ENCODE measurements at places on chromosomes 5 and 9. TPM values are rescaled to one million over a fixed set of nuclear protein-coding genes. Genes with fewer than 3 reads are reported as not detected.

GGTA1 gene
- polyA plus RNA-seq = 2.5 TPM

EIF4E1B gene
- not detected for polyA plus RNA-seq

GRCh38 chr5:127074466-127074865, 1.2 kb upstream of the C5orf63 start:
- H3K27ac ChIP-seq = no peak overlapping the region
- H3K4me1 ChIP-seq = no peaks in the 10 kb centered on the region
- DNase-seq = no peak
- H3K36me3 ChIP-seq = peaks cover under 1% of the 10 kb centered on the region

GRCh38 chr5:89064736-89065135, 181.8 kb upstream of the MEF2C start:
- H3K27ac ChIP-seq = no peak overlapping the region
- H3K4me3 ChIP-seq = no peak overlapping the region
- H3K36me3 ChIP-seq = no peaks in the 10 kb centered on the region
- no peak for DNase-seq
- no peaks in the 10 kb centered on the region for H3K4me1 ChIP-seq
- H3K27me3 ChIP-seq = no peaks in the 10 kb centered on the region

- no peak for DNase-seq
- H3K27me3 ChIP-seq = no peaks in the 10 kb centered on the region
- no peaks in the 10 kb centered on the region for H3K4me1 ChIP-seq
- no peaks in the 10 kb centered on the region for H3K36me3 ChIP-seq
- H3K27ac ChIP-seq = no peak overlapping the region
- H3K4me3 ChIP-seq = no peak overlapping the region
Measured at GRCh38 chr5:29005386-29005785, 1967.0 kb upstream of the CDH9 start.

GRCh38 chr5:3428334-3428733, 167.3 kb upstream of the IRX1 start:
- no peaks in the 10 kb centered on the region for H3K27me3 ChIP-seq
- DNase-seq = no peak
- no peaks in the 10 kb centered on the region for H3K4me1 ChIP-seq
- no peak overlapping the region for H3K27ac ChIP-seq

GRCh38 chr9:125784286-125785049, 37.3 kb downstream of the PBX3 start:
- no peaks in the 10 kb centered on the region for H3K4me1 ChIP-seq
- no peaks in the 10 kb centered on the region for H3K27me3 ChIP-seq
- H3K36me3 ChIP-seq = no peaks in the 10 kb centered on the region
- DNase-seq = no peak
- H3K27ac ChIP-seq = peak overlapping the region; percentile 12
- no peak overlapping the region for H3K4me3 ChIP-seq

LIX1 gene
- polyA plus RNA-seq = not detected

- H3K4me1 ChIP-seq = peaks cover 17% of the 10 kb centered on the region
- H3K36me3 ChIP-seq = no peaks in the 10 kb centered on the region
- peak overlapping the region; percentile 98 for H3K27ac ChIP-seq
- H3K4me3 ChIP-seq = peak overlapping the region; percentile 55
- H3K27me3 ChIP-seq = no peaks in the 10 kb centered on the region
Measured at GRCh38 chr9:6680797-6681146, 35.2 kb upstream of the GLDC start.

DNA sequence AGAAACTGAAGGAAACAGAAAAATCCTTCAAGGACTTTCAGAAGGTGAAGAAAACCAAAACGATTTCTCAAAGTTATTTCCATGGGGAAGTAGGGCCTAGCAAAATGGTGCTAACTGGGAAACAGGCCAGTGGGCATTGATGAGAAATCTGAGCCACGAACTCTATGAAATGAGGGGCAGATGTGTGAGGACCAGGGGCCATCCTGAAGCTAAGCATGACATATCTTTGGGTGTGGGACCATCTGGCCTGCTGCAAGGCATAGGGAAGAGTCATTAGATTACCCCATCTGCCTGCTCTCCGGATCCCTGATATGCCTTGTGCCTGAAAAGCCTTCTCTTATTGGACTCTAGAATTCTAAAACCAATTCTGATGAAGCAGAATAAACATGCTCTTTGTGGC, 143.8 kb downstream of the PALM2AKAP2 start:
- H3K4me3 ChIP-seq = no peak overlapping the region
- no peaks in the 10 kb centered on the region for H3K36me3 ChIP-seq
- H3K27me3 ChIP-seq = no peaks in the 10 kb centered on the region
- H3K27ac ChIP-seq = no peak overlapping the region
- no peak for DNase-seq
- peaks cover 13% of the 10 kb centered on the region for H3K4me1 ChIP-seq

GRCh38 chr5:124582561-124582840, 163.9 kb downstream of the ZNF608 start:
- H3K27ac ChIP-seq = no peak overlapping the region
- no peak for DNase-seq
- no peaks in the 10 kb centered on the region for H3K4me1 ChIP-seq
- no peaks in the 10 kb centered on the region for H3K27me3 ChIP-seq
- no peak overlapping the region for H3K4me3 ChIP-seq
- no peaks in the 10 kb centered on the region for H3K36me3 ChIP-seq

DNA sequence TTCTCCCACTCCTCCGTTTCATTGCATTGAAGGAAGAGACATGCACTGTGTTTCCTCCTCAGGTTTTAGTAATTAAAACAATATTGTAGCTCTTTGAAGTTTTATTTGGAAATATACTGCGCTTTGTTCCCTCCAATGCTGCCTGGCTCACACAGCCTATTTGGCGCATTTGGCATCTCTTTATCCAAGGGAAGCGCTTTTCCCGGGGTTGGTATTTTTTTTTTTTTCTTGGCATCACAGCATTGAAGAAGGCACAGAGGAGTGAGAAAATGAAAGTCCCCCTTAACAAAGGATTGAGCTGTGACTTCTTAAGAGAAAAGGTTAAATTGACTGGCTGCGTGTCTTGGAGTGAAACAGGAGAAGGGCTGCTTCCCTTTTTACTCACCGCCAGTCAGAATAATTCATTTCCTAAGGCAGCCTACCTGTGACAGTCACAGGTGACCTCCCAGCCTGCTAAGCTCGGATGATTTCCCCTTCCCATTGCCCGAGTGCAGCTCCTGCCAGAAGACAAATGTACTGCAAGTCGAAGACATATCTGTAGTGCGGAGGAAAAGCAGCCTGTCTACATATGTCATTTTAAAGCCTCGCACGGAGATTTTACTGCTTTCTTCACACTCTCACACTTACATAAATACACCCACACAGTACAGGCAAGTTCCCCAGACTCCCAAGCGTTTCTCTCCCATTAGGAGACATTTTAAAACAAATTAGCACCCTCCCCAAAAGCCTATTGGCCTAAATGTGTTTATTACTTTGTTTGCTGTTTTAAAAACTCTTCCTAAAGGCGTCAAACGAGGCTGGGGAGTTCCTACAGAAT, 665.5 kb upstream of the ZNF608 start:
- no peaks in the 10 kb centered on the region for H3K36me3 ChIP-seq
- no peak overlapping the region for H3K27ac ChIP-seq
- H3K4me3 ChIP-seq = no peak overlapping the region
- H3K27me3 ChIP-seq = no peaks in the 10 kb centered on the region
- DNase-seq = no peak

GARNL3 gene
- 5.9 TPM for polyA plus RNA-seq

PCYOX1L gene
- polyA plus RNA-seq = 1.2 TPM

GRCh38 chr5:39561421-39561820, 136.6 kb upstream of the DAB2 start:
- H3K4me1 ChIP-seq = no peaks in the 10 kb centered on the region
- H3K4me3 ChIP-seq = no peak overlapping the region
- no peak overlapping the region for H3K27ac ChIP-seq
- no peaks in the 10 kb centered on the region for H3K27me3 ChIP-seq

DNA sequence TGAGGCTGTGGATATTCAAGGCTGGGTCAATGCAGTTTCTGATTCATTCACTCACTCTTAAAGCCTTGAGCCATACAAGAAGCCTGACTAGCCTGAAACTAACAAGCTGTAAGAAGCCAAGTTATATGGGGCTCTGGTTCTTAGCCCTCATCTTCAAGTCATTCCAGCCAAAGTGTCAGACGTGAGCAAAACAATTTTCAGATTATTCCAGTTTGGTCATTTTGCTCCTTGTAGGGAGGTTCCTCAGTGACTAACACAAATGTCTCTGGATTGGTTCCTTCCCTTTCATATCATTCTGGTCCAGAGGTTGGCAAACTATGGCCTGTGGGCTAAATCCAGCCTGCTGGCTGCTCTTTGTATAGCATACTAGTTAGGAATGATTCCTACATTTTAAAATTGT, 12.5 kb upstream of the SHOC1 start:
- no peaks in the 10 kb centered on the region for H3K4me1 ChIP-seq
- H3K36me3 ChIP-seq = no peaks in the 10 kb centered on the region
- no peak overlapping the region for H3K27ac ChIP-seq

HINT2 gene
- 176 TPM for polyA plus RNA-seq

GMCL2 gene
- polyA plus RNA-seq = not detected

GRCh38 chr5:136032564-136032963, 3.8 kb downstream of the TGFBI start:
- no peaks in the 10 kb centered on the region for H3K27me3 ChIP-seq
- no peaks in the 10 kb centered on the region for H3K4me1 ChIP-seq
- H3K4me3 ChIP-seq = no peak overlapping the region
- no peak for DNase-seq

ZNF483 gene
- polyA plus RNA-seq = 0.03 TPM

DNA sequence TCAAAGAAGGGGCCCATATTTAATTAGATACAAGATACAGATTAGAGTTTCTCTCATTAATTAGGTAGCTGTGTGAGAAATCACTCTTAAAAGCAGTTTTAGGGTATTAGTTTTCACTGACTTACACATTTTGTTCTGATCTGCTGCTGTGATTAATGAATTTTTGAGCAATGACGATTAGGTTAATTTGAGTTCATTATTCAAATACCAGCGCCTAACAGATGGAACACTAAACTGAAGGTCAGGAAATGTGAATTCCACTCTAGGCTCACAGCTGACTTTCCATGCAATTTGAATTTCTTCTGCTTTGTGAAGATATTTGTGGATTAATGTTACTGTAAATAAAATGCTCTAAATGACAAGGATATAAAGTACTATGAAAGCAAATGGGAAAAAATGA, 380.6 kb downstream of the ADGRV1 start:
- H3K4me3 ChIP-seq = no peak overlapping the region
- no peaks in the 10 kb centered on the region for H3K4me1 ChIP-seq
- no peaks in the 10 kb centered on the region for H3K27me3 ChIP-seq

- H3K4me1 ChIP-seq = no peaks in the 10 kb centered on the region
- no peaks in the 10 kb centered on the region for H3K36me3 ChIP-seq
- no peak overlapping the region for H3K27ac ChIP-seq
- H3K27me3 ChIP-seq = no peaks in the 10 kb centered on the region
Measured at GRCh38 chr5:135141303-135142268, 107.6 kb upstream of the PITX1 start.

- H3K4me3 ChIP-seq = no peak within 1 kb of the TSS
- H3K27me3 ChIP-seq = no peaks in the 10 kb centered on the region
- no peaks in the 10 kb centered on the region for H3K36me3 ChIP-seq
- DNase-seq = no peak
- H3K27ac ChIP-seq = no peak within 1 kb of the TSS
Measured at GRCh38 chr9:92482329-92482728, at the start of gene ASPN. Gene ASPN, minus strand, starts transcription at chr9:92482506.

- H3K36me3 ChIP-seq = no peaks in the 10 kb centered on the region
- H3K27ac ChIP-seq = no peak overlapping the region
- no peaks in the 10 kb centered on the region for H3K4me1 ChIP-seq
Measured at GRCh38 chr9:90795084-90795483, 6.5 kb upstream of the SYK start.

DNA sequence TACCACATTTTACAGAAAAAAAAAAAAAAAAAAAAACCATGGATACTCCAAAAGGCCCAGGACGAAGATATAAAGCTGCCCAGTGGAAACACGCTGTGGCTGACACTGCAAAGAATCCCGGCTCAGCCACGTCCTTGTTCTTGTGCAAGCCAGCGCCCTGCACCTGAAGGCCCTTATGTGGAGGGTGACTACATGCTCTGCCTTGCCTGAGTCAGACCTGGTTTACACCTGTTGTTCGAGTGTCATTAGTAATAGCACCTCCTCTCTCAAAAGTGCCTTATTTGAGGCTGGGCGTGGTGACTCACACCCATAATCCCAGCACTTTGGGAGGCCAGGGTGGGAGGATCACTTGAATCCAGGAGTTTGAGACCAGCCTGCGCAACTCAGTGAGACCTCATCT, 54.3 kb upstream of the ZSWIM6 start:
- no peak for DNase-seq
- H3K27me3 ChIP-seq = no peaks in the 10 kb centered on the region
- H3K36me3 ChIP-seq = no peaks in the 10 kb centered on the region
- no peaks in the 10 kb centered on the region for H3K4me1 ChIP-seq
- no peak overlapping the region for H3K4me3 ChIP-seq
- peak overlapping the region; percentile 33 for H3K27ac ChIP-seq

DNA sequence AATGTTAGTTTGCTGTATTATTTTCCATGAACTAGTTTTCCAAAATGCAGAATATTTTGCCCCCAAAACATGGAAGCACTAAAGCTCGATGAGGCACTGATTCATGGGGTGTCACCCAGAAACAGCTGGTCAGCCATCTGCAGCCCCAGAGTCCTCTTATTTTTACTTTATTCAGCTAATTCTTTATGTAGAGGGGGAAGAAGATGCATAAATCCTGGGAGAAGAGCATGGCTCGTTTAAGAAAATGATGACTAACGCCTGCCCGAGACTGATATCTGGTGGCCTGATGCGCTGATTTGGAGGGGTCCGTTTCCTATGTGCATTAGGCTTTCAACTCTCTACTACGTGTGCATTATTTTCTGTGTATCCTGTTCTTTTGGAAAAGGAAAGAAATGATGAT, 390.3 kb upstream of the MEF2C start:
- no peak for DNase-seq
- no peak overlapping the region for H3K27ac ChIP-seq
- H3K36me3 ChIP-seq = no peaks in the 10 kb centered on the region
- H3K4me3 ChIP-seq = no peak overlapping the region

DNA sequence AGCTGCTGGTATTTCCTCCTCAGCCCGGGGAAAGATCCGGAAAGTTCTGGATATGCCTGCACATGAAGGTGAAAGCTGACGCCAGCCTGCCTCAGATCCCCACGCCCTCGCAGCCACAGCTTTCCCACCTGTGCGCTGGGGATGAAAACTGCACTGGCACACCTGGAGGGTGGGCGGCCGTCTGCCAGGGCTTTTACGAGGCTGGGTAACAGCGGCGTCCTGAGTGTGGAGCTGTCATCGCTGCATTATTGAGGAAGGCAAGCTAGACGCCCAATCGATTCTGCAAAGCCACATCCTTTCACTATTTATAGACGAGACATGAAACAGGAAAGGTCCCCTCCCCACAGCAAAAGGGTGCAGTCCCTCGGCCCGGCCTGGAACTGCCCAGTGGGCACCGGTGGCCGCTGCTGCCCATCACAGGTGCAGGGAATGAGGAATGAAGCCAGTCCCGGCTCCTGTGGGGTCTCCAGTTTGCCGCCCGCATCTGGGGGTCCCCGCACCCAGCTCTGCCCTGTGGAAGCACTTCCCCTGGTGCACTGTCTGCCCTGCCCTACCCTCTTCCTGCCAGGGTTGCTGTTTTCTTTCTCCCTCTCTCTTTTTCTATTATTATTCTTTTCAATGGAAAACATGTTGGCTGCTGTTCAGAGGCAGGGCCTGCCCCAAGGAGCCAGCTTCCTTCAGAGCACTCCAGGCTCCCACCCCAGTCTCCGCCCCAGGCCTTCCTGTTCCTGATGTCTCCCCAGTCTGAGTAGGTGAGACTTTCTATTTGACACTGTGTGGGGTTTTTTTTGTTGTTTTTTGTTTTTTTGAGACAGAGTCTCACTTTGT, 7.0 kb downstream of the NOTCH1 start:
- DNase-seq = no peak
- no peak overlapping the region for H3K4me3 ChIP-seq
- H3K27ac ChIP-seq = peak overlapping the region; percentile 80
- no peaks in the 10 kb centered on the region for H3K36me3 ChIP-seq

Data from liver (tissue), 10 donors.